Stimulated activated CD8-positive, alpha-beta memory T cell treated with anti-CD3 and anti-CD28 coated beads, Interleukin-7, amount 100 ng/mL, for 1 hour (primary cell): ENCODE measurements at places on chromosomes 3 and 15.

- DNase-seq: no peak
These were observed 183.0 kb downstream of the ABHD5 start for GRCh38 chr3:43873723-43874122.

DNA sequence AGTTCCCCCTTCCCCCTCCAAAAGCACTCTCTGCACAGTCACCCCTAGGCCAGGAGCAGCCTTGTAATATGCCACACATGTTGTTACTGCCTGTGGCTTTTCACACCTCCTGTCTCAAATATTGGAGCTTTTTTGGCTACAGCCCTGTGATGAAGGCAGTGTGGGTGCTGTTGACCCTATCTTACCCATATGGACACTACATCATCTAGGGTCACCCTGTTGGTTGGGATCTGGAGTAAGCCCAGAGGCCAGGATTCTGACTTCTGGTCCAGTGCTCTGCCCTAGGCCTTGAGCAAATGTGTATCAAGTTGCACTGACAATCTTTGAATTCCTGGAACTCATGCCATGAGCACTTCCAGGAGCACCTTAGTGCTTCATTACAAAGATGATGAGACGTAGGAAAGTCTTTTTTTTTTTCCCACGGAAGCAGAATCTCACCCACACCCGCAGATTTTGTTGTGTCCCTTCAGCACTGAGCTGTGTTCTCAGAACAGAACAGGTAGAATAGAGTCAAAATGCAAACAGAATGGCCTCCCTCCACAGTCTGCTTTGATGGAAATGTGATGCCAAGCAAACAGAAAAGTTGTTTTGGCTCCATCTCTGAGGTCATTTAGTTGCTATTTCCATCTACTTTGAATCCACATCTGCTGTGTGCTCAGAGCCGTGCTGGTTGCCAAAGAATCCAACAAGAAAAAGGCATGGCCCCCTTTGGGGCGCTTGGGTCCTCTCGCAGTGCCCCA lies 49.6 kb downstream of the SMAD3 start:
- DNase-seq: no peak

GRCh38 chr15:47376190-47376589 lies 341.1 kb upstream of the SEMA6D start:
- no peak for DNase-seq

GRCh38 chr15:96326328-96327154 lies 4.0 kb upstream of the NR2F2 start:
- no peak for DNase-seq

DNA sequence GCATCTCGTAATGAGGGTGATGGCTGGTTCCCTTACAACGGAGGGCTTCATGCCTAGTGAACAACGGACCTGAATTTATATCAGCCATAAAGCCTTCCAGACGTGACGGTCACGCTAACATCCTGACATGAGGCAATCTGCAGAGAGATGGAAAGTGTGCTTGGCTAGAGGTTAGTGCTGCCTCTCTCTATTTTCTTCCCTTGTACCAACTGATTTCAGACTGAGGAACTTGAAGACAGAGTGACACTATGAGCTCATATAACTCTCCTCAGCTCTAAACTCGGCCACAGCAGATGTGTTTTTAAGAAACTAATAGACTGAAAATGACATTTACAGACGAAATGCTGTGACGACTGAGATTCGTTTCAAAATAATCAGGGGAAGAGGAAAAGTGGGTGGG lies 122.4 kb downstream of the XXYLT1 start:
- DNase-seq: no peak

GRCh38 chr3:141410846-141411245 lies 42.5 kb downstream of the ZBTB38 start:
- no peak for DNase-seq

GRCh38 chr3:181264486-181264885 lies 274.9 kb upstream of the DNAJC19 start:
- DNase-seq: no peak

DNA sequence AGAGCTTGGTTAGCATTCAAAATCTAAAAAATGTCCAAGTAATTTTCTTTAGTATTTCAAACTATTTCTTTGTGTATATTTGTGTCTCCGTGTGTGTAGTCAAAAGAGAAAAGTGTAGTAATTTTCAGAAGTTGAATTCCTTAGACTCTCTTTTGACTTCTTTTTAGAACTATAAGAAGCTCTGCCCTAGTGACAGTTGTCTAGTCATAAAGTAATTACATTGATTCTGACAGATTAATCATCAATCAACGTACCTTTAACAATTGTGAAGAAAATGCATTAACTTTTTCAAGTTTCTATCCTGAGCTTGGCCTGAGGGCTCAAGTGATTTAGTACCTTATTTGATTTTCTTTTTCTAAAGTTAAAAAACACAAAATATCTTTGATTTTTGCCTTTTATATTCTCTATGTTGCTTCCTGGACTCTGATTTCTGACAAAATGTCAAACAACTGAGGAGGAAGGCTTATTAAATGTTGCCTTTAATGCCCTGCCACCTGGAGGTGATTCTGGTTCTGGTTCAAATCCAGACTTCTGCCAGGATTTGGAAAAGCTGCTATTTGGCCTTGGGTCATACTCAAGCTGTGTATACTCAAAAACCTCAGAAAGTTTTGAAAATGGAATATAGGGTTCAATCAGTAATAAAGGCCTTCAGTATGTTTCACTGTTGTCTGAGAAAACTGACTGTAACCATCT lies 653.6 kb downstream of the NSUN3 start:
- no peak for DNase-seq

GRCh38 chr15:40942878-40943277 lies 10.4 kb upstream of the CHAC1 start:
- no peak for DNase-seq

DNA sequence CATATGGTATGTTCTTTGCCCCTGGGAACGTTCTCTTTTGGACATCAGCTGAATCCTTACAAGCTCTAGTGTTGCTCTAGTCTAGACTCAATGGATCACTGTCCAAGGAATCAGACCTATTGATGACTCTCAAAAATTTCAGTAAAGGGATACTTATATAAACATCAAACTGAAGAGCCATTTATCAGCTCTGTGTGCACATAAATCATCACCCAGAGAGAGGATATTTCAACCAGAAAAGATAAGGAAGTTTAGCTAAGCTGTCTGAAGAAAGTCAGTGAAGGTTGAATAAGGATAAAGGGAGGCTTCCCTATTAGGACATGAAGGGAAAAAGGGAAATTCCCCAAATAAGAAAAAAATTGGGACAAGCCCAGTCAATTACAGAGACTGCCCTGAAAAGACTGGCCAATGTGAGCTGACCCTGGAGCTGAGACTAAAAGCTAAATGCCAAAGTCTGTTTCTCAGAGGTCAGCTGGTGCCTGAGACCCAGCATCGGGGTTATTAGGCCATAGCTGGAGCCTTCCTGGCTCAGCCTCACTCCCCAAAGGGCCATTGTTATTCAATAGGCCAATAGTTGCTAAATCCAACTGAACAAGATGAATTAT lies 424.1 kb upstream of the THBS1 start:
- no peak for DNase-seq

- no peak for DNase-seq
These were observed 2.6 kb downstream of the DUOXA2 start for GRCh38 chr15:45116482-45117307.

DNA sequence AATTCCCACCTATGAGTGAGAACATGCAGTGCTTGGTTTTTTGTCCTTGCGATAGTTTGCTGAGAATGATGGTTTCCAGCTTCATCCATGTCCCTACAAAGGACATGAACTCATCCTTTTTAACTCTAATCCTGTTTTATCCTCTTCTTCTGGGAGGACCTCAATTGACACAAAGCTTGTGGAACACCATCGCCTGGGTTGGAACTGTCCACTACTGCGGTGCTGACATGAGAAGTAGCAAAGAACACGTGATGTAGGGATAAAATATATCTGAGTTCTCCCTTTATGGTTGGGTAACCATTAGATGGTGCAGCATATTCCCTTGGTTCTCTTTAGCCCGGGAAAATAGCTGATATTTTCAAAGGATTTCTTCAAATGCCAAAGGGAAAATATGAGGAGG lies 105.3 kb upstream of the TOPAZ1 start:
- DNase-seq: no peak

DNA sequence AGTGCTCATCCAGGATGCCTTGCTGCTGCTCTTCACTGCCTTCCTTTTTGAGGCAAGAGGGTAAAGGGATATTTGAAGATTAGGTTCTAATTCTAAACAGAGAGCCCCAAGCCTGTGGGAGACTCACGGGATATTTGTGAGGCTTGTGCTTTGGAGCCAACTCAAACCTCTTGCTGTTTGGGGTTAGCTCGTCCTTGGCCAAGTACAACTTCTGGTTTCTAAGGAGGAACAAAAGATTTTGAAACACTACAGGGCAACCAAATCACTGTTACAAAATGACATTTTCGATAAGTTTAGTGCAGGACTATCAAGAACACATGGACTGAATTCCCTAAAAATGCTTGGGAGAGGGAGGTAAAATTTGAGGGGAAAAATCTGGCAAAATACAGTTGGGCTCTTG lies 190.2 kb downstream of the RORA start:
- DNase-seq: no peak

- no peak for DNase-seq
These were observed 175.8 kb upstream of the STT3B start for GRCh38 chr3:31356941-31357340.

DNA sequence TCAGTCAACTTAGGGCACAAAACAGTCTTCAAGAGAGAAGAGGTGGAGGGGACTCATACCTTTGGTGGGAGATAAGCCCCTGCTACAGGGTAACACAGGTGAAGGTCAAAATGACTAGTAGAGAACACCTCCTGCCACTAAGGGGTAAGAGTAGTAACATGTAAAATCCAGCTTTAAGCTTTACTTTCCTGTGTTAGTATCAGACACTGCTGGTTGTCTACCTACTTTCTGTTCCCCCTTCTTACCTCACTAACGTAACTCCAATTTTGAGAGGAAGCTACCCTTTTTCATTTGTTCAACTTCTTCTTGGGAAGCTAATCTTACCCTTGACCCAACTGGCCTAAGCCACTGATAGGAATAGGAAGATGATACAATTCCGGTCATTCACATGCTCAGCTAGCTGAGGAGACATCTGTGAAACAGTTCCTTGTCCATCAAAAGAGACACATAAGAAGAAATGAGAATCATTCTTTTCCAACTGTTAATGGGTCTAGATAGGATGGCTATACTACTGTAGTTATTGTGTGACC lies 826.8 kb upstream of the CFAP20DC start:
- no peak for DNase-seq

- no peak for DNase-seq
These were observed 16.0 kb upstream of the MEGF11 start for GRCh38 chr15:66269326-66270090.

- DNase-seq: no peak
These were observed 57.7 kb downstream of the CNTN4 start for GRCh38 chr3:2156244-2156847.

- DNase-seq: no peak
These were observed 29.3 kb downstream of the LRRC2 start for GRCh38 chr3:46536758-46537157.

- DNase-seq: no peak
These were observed 526.5 kb downstream of the UNC13C start for GRCh38 chr15:54504695-54505094.

- DNase-seq: no peak
These were observed 88.2 kb upstream of the TSC22D2 start for GRCh38 chr3:150319900-150320299.

GRCh38 chr15:50344006-50344464 lies 11.0 kb downstream of the GABPB1 start:
- no peak for DNase-seq

DNA sequence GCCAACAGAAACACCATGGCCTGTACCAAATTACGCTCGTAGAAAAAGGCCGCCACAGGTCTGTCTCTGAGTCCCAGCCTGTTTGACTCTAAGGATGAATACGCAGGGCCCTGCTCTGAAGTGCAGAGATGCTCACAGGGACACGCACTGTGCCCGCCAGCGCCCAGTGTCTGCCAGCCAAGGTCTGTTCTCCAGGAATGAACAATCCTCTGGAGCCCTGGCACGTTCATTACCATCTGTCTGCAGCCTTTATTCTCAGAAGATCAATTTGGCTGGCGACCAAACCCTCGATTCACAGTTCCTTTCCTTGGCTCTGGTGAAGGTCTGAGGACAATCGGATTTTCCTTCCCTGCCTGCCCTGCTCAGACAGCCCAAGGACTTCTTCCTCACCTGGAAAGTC lies 66.3 kb downstream of the NIPA2 start:
- DNase-seq: no peak

- DNase-seq: no peak
These were observed 60.8 kb upstream of the UMPS start for GRCh38 chr3:124669470-124669869.

GRCh38 chr3:167855306-167855705 lies 119.8 kb downstream of the SERPINI1 start:
- no peak for DNase-seq

DNA sequence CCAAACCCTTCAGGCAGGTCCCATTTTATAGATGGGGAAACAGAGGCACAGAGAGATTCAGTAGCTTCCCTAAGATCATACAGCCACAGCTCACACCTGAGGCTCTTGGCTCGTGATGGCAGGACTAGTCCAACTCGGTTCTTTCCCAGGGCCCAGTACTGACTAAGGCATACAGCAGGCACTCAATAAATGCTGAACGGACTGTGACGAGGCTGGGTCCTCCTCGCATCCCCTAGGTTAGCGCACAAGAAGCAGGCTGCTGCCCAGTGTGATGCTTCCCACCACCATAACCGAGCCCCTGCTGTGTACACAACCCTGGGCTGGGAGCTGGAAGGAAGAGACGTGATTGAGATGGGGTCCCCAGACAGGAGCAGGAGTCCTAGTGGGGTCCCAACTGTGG lies 24.9 kb downstream of the PLXND1 start:
- no peak for DNase-seq

DNA sequence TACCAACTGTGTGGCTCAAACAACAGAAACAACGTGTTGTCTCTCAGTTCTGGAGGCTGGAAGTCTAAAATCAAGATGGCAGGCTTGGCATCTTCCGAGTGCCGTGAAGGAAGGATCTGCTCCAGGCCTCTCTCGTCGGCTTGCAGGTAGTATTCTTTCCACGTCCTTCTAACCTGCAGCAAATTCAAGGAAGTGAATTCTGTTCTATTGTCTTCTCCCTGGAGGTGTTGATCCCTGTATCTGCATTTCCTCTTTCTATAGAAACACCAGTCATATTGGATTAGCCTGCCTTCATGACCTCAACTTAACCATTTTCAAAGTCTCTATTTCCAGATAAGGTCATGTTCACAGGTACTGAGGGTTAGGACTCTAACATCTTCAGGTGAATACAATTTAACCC lies 512.1 kb downstream of the GABRG3 start:
- DNase-seq: no peak
